ENCODE measurements at places on chromosomes 6 and 20.

DNA sequence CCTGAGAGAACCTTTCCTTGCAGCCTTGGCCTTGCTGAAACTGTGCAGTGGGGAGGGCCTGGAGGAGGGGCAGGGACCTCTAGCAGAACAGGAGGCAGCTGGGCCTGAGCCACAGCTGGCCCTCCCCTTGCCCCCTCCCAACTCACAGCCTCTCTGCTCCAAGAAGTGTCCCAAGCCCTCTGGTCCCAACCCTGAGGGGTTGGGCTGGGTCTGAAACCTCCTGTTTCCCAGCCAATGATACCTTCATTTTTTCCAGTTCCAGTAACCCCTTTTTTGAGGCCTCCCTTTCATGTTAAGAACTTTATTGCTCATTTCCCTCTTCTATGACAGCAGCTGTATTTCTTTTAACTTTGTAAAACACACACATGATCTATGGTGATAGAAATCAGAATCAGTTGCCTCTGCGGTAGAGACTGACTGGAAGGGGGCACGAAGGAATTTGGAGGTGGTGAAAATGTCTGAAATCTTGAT is 17.9 kb upstream of the ARMC12 start:
- no peak for DNase-seq

DNA sequence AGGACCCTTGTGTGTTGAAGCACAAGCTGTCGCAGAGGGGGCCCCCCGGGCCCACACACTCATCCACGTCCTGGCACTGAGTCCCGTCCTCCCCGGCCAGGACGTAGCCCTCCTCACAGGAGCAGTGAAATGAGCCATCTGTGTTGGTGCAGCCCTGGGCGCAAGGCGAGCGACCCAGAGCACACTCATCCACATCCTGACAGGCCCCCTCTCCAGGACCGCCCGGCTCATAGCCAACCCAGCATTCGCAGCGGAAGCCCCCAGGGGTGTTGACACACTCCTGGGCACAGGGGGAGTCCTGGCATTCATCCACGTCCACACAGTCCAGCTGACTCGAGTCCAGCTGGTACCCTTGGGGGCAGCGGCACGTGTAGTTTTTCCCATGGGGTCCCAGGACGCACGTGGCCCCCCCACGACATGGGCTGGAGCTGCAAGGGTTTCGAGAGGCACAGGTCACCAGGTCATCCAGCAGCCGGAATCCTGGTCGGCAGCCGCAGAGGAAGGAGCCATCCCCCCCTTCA is 1.2 kb downstream of the CD93 start:
- no peak for DNase-seq

GRCh38 chr6:164185471-164185871 is 771.0 kb downstream of the QKI start:
- no peak for DNase-seq

- DNase-seq = no peak
Measured at GRCh38 chr20:46361381-46361780, 45.0 kb downstream of the ELMO2 start.

- no peak for DNase-seq
Measured at GRCh38 chr6:46476301-46476700, 14.9 kb downstream of the RCAN2 start.

DNA sequence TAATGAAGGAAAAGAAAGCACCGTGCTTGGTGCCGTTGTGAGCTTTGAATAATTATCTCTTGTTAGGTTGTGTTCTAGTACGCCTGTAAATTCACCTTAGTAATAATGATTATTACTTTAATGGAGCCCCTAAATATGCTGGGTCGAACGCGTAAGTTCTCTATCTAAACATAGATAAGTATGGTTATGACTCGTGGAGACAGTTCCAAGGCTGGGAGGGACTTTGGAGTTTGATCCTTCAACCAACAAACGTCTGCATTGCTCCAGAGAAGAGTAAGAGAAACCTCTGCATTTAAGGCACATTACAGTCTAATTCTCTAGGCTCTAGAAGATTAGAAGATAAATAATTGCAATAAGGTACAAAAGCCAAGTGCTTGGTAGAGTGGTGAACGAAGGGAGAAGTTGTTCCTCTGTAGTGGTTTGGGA is 514 bp downstream of the ACOT13 start:
- DNase-seq = no peak

DNA sequence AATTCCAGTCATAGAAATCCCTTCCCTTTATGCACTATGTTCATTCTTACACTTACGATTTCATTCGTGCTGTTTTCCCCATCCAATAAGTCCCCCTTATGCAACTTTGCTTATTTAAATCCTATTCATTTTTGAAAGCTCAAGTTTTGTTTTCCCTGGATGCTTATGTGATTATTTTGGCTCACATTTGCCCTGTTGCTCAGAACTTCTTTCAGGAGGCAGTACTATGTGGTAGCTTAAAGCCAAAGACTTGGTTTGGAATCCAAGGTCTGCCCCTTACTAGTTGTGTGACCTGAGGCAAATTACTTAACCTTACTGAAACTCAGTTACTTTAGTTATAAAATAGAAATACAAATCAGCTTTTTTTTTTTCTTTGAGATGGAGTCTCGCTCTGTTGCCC is 59.6 kb downstream of the MOXD1 start:
- no peak for DNase-seq

GRCh38 chr6:13404228-13404891 is 76.0 kb upstream of the TBC1D7 start:
- DNase-seq = peak; percentile 23

DNA sequence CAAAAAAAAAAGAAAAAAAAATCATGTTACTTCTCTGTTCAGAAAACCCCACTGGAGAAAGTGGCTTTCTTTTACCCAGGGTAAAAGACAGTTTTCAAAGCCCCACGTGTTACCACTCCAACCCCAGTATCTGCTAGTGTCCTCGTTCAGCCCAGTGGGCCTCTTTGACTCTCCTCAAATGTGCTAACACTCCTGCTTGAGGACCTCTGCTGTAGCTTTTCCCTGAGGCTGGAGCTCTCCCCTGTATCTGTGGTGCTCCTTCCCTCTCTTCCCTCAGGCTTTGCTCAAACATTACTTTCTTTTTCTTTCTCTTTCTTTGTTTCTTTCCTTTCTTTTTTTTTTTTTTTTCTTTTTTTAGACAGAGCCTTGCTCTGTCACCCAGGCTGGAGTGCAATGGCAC is 15.3 kb downstream of the SEC23B start:
- DNase-seq = no peak

- DNase-seq = no peak
Measured at GRCh38 chr6:127164036-127164435, 45.6 kb downstream of the RSPO3 start.

GRCh38 chr6:88705601-88706000 is 257.8 kb downstream of the RNGTT start:
- no peak for DNase-seq

DNA sequence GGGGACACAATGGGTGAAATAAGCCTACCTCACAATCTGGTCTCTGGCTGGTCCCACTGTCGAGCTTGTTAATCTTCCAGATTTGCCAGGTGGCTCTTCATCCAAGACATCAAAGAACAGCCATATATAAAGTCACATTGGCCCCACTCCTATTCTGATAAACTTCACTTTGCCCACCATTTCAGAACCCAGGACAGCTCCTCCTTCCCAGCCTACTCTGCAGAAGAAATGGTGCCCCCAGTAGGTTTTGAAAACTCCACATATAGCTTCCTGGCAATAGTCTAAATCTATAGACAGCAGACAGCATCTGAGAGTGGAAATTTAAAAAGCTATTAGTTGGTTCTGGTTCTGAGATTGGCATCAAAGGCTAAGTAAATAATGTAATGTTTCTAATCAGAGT is 143.1 kb upstream of the PCSK2 start:
- DNase-seq = no peak

- no peak for DNase-seq
Measured at GRCh38 chr6:37530297-37530696, 30.6 kb upstream of the CCDC167 start.

DNA sequence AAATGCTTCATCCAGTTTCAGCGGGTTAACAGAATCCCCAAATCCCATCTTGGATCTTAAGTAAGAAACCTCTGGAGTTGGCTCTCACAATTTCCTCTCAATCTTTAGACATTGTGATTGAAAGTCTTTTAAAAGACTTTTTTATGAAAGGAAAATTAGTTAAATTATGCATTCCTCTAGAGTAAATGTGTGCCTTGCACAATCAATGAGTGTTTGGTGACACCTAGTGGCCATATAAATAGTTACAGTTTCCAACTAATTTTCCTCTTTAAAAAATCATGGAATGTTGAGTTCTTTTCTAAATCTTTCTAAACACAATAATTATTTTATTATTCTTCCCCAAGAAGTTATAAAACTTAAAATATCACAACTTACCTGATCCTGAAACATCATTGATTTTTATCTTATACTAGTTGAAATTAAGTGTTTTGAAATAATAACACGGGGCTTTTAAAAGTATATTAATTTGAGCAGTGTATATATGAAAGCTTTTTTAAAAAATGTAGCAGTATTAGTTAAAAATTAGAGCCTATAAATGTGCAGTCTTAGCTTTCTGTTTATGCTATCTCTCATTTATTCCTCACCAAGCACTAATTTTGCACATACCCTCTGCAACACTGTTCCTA is 66.4 kb downstream of the PKHD1 start:
- DNase-seq = no peak

GRCh38 chr6:134080171-134080795 is 27.9 kb upstream of the SLC2A12 start:
- DNase-seq = peak; percentile 76

GRCh38 chr20:58746620-58747019 is 54.0 kb downstream of the NPEPL1 start:
- DNase-seq = no peak

- DNase-seq = no peak
Measured at GRCh38 chr6:166305562-166306117, 2.6 kb downstream of the PRR18 start.

- no peak for DNase-seq
Measured at GRCh38 chr6:91822581-91822980, 1235.7 kb upstream of the MAP3K7 start.

DNA sequence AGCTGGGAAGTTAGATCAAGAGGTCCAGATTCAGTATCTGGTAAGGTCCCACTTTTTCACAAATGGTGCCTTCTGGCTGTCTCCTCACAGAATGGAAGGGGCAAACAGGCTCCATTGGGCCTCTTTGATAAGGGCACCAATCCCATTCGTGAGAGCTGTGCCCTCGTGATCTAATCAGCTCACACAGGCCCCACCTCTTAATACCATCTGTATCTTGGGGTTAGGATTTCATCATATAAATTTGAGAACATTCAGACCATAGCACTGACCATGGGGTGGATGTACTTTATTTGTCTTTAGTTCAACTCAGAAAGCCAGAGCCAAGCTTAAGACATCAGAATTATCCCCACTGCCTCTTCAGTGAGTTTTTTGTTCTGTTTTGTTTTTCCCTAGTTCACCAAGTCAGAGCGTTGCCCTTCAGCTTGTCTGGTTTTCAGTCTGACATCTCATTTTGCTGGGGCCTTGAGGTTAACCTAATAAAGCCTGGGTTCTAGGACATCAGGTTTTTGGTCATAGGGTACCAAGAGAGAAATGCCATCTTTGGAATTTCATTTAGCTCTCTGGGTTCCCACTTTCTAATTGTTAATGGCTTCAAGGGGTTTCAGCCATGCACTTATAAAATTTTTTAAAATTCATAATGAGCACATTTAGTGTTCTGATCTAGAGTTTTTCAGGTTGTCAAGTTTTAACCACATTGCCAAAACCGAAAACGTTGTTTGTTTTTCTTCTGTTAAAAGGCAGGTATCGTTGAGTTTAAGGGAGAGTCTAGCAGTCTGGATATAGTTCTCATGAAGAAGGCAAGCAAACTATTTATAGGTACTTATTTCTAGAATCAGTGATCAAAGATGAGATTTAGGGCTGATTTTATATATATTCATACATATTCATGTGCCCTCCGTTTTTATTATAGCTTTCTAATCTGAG is 19.0 kb downstream of the SENP6 start:
- no peak for DNase-seq

- no peak for DNase-seq
Measured at GRCh38 chr20:58508762-58509395, 6.3 kb downstream of the APCDD1L start.

GRCh38 chr6:111730864-111731263 is 125.2 kb upstream of the TRAF3IP2 start:
- no peak for DNase-seq

DNA sequence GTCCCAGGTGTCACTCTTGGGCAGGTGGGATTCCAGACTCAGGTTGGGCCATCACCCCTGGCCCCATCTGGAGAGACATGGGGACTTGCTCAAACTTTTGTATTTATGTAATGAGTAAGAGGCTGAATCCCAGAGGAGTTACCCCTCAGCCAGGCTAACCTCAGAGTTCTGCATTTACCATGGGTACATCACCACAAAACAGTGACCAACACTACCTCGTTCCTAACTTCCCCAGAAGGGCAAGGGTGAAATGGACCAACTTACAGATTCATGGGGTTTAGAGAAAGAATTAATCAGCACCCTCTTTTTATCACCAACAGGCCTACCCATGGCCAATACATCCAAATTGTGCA is 259.9 kb upstream of the MARCKS start:
- DNase-seq = no peak

- DNase-seq = no peak
Measured at GRCh38 chr6:105042648-105043047, 85.7 kb downstream of the LIN28B start.

- no peak for DNase-seq
Measured at GRCh38 chr6:17724341-17724740, 17.6 kb upstream of the NUP153 start.

DNA sequence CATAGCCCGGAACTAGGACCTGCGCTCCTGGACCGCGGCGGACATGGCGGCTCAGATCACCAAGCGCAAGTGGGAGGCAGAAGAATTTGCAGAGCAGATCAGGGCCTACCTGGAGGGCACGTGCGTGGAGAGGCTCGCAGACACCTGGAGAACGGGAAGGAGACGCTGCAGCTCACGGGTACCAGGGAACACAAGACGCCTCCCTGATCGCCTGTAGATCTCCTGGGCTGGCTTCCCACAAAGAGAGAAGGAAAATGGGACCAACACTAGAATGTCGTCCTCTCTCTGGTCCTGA is 15.1 kb upstream of the HLA-A start:
- DNase-seq = no peak

DNA sequence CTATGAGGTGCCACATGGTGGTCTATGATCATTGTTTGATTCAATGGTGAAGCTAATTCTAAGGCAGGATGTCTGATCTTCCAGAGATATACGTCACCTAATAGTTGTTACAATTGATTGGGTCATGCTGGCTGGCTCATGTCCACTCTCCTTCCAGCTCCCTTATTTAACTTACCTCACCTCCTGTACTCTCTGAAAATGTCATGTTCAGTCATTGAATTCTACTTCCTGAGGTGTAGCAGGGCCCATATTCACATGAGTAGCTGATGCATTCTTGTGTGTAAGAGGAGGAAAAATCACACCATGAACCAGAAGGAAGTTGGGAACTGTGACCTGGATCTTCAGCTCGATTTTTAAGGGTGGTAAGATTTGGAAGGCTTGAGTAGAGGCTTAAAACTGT is 795.8 kb downstream of the QKI start:
- DNase-seq = no peak
